ENCODE measurements at places on chromosomes 5 and 9. TPM values are rescaled to one million over a fixed set of nuclear protein-coding genes. Genes with fewer than 3 reads are reported as not detected.

LMX1B gene
- 0.37 TPM for total RNA-seq

- DNase-seq, result no peak
These were observed 35.1 kb downstream of the GOLM1 start for GRCh38 chr9:86064220-86064619.

GRCh38 chr5:9495121-9495520, 50.8 kb downstream of the SEMA5A start:
- no peak for DNase-seq

DNA sequence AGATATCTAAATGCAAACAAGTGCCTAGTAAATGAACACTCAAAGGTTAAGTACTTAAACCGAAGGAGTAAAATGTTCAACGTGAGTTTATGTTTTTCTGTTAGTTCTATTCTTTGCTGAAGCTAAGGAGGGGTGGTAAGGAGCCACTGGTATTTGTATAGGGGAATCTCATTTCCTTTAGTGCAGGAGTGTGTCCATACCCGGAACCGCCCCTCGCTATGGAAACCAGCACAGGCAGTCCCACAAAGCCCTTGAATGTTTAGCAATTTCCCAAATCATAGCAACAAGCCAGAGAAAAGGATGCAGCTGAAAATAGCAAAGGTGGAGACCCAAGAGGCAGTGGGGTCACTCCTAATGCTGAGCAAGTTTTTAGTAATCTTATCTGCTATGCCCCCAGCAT, 78.8 kb upstream of the STK32A start:
- DNase-seq, result no peak

All from H1 (cell line).